ENCODE measurements at places on chromosomes 1 and 21.

DNA sequence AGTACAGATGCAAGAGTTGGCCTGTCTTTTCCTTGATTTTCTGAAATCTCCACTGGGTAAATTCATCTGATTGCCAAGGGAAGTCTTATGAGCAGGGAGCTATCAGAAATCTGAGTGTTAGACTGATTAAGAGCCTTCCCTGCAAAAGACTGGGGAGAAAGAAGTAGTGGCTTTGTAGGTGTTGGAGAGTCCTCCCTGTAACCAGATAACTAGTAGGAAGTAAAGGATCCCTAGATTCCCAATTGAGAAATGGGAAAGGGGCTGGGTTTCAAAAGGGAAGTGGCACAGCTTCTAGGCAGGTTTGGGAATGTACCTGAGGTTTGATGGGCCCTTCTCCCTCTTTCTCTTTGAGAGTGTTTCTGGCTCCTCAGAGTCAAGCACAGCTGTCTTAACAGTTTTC lies 2.1 kb downstream of the TLCD4 start:
- no peak for DNase-seq

DNA sequence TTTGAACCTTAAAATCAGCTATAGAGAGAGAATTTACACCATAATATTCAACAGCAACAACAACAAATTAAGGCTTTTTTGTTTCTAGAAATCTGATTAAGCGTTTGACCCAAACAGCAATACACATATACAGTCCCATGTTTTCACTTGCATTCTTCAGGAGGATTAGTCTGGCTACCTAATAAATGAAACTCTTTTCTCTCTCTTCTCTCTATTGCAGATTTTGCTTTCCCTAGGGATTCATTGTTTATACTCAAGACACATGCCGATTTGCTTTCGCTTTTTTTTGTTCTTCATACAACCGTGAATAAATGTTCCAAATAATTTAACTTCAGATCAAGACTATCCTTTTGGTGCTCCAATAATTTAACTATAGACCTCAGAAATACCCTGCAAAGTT lies 162.4 kb upstream of the PTBP2 start:
- DNase-seq: no peak

DNA sequence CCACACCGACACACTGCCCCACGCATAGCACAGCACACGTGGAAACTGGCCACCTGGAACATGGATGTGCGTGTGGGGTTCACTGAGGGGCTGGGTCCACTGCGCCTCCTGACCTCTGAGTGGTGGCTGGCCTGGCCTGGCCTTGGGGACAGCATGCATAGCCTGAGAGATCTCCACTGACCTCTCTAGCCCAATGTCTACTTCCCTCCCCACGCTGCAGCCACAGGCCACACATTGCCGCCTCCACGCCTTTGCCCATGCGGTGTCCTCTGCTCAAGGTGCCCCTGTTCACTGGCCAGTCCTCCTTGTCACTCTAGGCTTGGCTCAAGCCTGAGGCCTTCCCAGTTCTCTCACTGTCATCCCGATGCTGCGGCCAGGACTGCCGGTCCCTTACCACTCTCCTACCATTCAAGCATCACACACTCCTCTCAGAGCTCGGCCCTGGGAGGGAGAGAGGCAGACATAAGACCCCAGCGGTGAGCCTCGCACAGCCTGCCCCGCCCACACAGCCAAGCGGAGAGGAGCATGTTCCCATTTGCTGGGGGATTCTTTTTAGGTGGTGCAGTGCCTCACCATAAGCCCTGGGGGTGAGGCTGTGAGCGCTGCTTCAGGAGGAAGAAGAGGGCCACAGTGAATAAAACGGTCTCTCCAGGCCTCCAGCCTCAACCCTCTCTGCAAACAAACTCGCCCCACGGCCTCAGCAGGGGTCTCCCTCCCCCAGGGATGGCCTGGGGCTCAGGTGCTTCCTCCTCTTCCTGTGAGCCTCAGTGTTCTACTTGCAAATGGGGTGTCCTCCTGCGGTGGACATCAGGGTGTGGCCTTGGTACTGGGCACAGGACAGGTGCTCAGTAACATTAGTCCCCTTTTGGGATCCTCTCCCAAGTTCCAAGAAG lies 80.8 kb downstream of the DMRTB1 start:
- DNase-seq: no peak

- DNase-seq: no peak
These were observed 41.4 kb upstream of the VASH2 start for GRCh38 chr1:212908971-212909370.

- no peak for DNase-seq
These were observed 10.1 kb upstream of the CNN3 start for GRCh38 chr1:94936861-94937620.

- no peak for DNase-seq
These were observed 103.2 kb downstream of the EBNA1BP2 start for GRCh38 chr1:43068911-43069310.

GRCh38 chr1:28449904-28450303 lies 55.9 kb upstream of the RCC1 start:
- DNase-seq: no peak

GRCh38 chr1:2871246-2871815 lies 69.8 kb upstream of the TTC34 start:
- no peak for DNase-seq

DNA sequence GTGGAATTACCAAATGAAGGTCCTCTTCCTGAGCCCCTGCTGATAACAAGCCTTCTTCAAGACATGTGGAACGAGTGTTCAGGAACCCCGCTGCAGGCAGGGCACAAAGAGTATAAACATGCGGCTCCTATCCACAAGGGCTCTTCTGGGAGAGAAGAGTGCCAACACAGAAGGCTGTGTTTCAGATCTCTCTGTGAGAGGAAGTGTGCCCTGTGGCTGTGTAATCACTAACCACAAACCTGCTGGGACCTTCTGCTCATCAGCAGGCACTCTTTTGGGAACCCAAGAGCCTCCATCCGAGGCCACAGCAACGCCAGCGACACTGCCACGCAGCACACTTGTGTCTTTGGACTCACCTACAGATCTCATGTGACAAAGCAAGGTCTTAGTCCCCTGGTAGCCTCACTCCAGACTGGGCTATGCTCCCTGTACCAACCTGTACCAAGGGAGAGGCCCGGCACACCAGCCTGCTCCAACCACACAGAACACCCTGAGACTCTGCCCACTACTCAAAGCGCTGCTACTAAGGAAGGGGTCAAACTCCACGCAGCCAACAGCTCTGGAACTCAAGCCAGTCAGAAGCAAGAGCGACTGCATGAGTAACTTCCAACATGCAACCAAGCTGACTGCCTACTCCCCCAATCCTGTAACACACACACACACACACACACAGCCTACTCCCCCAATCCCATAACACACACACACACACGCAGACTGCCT lies 7.8 kb downstream of the PTTG1IP start:
- no peak for DNase-seq

GRCh38 chr1:154756793-154757548 lies 113.1 kb downstream of the KCNN3 start:
- DNase-seq: no peak

DNA sequence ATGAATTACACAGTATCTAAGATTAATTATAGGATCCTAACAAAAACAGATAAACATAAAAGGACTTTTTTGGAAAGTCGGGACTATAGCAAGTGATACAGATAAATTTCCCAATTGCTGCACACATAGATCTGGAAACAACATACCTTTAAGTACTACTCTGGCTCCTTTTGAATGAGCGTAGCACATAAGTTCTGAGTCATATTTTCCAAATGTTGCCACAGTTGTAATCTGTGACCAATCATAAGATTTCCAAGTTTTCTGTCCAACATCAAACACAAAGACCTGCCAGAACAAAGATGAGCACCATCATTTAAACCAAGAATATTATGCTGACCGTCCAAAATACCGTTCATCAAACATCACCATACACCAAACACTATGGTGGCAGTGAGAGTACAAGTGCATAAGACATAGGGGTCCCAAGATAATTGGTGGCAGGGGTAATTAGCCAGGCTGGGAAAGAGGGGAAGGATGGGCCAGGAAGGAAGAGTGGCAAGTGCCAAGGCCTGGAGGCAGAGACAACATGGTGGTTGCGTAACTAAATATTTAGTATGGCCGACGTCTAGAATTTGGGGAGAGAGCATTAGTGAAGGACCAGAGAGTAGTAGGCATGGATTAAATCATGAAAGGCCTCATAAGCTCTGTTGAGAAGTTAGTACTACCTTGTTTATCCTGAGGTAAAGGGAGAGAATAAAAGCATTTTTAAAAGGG lies 3.6 kb downstream of the CTBS start:
- no peak for DNase-seq

DNA sequence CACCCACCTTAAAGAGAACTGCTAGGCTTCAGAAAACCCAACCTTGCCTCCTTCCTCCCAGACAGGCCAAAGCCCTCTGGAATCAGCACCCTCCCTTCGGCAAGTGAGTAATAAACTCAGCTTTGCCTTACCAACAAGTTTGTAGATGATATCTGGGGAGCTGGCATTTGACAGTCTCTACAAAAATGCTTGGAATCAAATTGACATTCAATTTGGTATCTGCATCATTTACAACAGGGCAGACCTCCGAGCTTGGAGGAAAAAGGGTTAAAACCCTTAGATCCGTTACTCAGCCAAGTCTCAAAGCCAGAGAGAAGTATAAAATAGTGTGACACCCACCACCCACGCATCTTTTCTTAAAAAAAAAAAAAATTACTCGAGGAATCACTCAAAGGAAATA lies 149.3 kb upstream of the EDN2 start:
- DNase-seq: no peak

DNA sequence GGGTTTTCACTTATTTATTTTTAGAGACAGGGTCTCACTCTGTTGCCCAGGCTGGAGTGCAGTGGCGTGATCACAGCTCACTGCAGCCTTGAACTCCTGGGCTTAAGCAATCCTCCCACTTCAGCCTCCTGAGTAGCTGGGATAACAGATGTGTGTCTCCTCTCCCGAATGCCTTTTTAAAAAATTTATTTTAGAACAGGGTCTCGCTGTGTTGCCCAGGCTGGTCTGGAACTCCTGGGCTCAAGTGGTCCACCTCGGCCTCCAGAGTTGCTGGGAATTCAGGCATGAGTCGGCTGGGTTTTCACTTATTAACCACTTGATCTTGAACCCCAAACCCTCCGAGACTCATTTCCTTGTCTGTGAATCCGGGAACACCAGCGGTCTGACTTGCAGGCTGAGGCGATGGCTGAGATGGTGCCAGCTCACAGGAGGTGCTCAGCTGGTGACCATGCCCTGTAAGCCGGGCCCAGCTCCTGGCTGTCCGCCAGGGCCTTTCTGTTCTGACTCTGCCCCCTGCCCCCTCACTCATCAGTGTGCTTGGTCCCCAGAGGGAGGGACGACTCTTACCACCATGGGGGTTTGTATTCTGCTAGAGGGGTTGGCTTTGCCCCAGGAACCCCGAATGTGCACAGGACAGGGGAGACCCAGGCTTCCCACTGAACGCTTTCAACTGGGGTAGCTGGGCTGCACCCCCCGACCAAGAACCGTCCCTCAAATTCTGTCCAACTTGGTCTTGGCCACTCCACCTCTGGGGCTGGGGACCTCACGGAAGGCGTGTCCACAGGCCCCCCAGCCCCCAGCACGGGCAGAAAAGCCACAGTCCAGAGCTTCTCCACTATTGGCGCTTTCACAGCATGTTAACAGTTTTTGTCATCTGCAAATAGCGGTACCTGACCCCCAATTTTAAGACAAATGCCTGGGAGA lies 22.5 kb downstream of the MMEL1 start:
- DNase-seq: no peak

DNA sequence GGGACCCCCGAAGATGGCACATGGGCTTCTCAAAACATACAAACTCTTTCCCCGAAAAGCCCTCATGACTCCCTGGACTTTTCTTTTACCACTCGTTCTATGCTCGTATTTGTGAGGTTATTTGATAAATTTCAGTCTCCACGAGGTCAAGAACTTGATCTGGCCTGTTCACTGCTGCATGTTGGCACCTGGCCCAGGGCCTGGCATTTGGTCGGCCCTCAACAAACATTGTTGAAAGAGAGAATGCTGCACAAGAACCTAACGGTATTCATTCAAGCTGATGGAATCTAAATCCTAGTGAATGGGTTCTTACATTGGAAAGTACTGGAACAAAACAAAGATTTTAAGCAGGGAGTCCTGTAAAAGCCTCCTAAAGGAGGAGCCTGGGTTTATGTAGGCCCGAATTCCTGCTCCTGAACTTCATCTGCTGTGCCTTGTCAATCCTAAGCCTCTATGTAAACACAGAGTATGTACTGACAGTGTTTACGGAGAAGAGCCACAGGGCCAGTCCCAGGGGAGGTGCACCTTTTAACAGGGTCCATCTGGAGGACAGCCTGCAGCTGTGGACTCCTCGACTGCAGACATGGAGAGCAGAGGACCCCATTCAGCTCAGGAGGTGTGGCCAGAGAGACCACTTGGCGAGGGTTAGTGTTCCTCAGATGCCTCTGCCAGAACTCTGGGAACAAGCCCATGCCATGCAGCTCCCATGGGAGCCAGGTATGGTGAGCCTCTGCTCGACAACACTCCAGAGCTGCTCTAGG lies 46.9 kb downstream of the L1TD1 start:
- no peak for DNase-seq

- DNase-seq: no peak
These were observed 28.4 kb upstream of the KIAA0040 start for GRCh38 chr1:175220853-175221556.

DNA sequence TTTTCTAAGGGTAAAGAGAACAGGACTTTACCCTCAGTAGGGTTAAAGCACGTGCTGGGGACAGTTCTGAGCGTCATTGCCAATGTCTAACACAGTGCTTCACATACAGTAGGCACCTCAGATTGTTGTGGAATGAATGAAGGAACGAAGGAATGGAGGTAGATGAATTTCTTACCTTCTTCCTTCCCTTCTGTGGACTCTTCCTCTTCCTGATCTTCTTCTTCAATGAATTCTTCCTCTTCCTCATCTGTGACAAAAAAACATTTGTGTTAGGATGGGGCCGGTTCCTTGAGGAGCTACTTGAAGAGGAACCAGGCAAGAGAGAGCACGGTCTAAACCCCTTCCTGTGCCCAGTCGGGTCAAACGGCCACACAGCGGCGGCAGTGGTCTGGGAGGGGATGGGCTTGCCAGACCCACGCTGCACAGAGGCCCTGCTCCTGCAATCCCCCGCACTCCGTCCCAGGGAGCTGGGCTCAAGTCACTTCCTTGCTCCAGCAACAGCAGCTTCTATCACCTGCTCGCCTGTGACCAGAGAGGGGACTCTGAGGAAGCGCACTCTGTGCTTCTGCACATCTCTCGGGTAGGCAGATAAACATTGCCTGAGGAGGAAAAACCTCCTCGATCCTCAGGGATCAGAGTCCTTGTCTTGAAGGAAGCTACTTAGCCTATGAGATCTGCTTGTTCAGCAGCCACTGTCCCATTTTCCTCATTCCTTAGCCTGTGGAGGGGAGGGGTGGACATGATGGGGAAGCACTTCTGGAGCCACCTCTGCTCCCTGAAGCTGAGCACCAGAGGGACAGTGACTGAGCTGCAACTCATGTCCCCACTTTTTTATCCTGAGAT lies 8.0 kb upstream of the SLC30A2 start:
- no peak for DNase-seq

- DNase-seq: no peak
These were observed 89.8 kb downstream of the ADSS2 start for GRCh38 chr1:244361764-244362473.

GRCh38 chr21:43884861-43885417 lies 19.9 kb downstream of the AGPAT3 start:
- DNase-seq: no peak

GRCh38 chr1:6205849-6206519 lies at the start of gene RNF207:
Gene RNF207 (plus strand): TSS chr1:6206119. CDS start chr1:6206536, 417 bp downstream.
- no peak for DNase-seq
